ENCODE measurements at places on chromosomes 2 and 18.

DNA sequence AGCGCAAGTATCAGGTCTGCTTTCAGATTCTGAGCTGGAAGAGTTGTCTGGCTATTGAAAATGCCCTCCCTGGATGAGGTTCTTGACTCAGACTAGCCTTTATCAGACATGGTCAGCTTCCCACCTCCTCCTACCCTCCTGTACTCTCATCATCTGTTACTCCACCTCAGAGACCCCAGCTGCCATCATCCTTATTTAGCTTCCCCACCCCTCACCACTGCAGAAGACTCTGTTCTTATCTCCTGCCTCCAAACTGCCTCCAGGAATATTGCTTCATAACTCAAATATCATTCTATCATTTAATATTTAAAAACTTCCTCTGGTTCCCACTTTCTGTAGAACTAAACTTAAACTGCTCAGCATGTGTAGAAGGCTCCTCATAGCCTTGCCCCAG, 31.1 kb upstream of the PPP3R1 start:
- no peak for DNase-seq

- DNase-seq, result no peak
These were observed 203.5 kb downstream of the CYP26B1 start for GRCh38 chr2:71944183-71944550.

DNA sequence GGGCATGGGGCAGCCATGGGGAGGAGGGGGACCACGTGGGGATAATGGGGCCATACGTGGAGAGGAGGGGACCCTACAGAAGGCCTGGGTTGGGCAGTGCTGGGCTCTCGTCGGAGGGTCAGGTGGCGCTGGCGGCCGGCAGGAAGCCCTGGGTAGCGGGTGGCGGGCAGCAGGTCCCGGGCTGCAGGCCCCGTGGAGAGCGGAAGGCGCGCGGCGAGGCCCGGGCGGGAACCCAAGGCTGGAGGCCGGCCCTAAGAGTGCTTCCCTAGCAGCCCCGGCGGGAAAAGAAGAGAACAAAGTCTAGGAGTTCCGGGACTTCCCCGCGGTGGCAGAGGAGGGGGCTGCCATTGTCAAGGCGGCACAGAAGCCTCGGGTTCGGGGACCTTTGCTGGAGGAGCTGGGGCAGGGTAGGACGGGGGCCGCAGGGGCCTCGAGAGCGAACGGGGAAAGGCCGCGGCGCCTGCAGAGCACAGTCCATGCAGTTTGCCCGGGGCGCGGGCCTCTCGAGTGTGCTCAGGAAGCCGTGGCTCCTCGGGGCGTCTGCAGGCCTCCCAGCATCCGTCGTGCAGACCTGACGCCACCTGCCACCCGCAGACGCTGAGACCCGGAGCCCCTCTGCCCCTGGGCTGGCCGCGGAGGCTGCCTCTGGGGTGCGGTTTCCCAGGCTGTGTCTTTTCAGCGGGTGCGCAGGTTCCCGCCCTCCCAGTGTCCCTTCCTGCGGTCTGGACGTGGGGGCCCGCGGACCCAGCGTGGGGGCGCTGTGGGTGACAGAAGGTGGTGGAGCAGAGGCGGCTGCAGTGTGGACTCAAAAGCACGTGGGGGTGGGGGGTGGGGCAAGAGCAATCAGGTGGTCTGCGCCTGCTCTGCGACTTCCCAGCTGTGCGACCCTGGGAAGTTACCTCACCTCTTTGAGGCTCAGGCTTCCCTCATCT, 19.4 kb upstream of the NCL start:
- peak; percentile 11 for DNase-seq

GRCh38 chr2:180312542-180312941, 305.4 kb upstream of the CWC22 start:
- DNase-seq, result no peak

DNA sequence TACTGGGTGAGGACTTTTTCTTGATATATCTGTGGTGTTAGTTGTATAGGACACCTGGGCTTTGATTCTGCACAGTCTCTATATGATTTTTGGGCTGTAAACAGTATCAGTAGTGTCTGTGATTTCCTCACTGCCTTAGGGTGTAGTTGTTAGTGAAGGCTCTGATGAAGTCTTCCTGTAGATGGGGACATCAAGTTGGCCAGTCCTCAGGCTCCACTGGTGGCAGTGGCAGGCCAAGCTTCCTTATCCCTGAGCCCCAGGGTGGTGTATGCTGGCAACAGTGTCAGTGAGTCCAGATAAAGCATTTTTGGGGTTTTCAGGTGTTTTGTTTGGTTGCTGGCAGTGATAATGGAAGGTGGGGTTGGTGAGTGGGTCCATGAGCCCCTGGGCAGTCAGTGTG, 961.4 kb downstream of the DSC3 start:
- no peak for DNase-seq

DNA sequence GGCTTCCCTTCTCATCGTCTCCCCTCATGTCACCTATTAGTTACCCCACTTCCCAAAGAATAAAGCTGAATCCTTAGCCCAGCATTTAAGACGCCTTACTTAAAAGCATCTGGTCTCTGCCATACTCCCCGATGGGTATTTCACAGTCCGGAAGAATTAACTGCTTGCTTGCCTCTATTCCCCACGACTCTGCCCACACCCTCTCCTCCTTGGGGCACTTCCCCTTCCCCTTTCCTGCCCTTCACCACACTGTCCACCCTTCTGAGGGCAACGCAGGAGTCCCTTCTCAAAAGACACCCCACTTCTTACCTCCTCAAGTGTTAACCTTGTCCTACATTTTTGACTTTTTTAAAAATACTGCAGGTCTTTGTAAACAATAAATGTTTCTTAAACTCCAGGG, 60.1 kb upstream of the RMP24 start:
- DNase-seq, result no peak

DNA sequence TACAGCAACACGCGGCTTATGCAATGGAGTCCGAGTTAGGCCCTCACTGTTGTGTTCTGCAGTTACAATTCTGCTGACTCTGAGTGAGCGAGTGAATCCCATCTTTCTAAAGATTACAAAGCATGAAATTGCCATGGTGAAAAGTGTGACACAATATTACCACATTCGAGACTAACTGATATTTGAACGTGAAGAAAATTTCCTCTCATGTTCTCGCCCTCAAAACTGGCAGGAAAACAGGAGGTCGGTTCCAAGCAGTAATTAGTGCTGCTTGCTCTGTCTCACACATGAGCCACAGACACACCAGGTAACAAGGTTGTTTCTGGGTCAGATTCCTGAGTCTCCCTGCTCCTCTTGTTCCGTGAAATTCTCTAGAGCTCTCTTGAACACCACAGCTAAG, 93.7 kb upstream of the RIOK3 start:
- no peak for DNase-seq

- DNase-seq, result no peak
These were observed 20.7 kb upstream of the KCTD1 start for GRCh38 chr18:26568926-26569665.

DNA sequence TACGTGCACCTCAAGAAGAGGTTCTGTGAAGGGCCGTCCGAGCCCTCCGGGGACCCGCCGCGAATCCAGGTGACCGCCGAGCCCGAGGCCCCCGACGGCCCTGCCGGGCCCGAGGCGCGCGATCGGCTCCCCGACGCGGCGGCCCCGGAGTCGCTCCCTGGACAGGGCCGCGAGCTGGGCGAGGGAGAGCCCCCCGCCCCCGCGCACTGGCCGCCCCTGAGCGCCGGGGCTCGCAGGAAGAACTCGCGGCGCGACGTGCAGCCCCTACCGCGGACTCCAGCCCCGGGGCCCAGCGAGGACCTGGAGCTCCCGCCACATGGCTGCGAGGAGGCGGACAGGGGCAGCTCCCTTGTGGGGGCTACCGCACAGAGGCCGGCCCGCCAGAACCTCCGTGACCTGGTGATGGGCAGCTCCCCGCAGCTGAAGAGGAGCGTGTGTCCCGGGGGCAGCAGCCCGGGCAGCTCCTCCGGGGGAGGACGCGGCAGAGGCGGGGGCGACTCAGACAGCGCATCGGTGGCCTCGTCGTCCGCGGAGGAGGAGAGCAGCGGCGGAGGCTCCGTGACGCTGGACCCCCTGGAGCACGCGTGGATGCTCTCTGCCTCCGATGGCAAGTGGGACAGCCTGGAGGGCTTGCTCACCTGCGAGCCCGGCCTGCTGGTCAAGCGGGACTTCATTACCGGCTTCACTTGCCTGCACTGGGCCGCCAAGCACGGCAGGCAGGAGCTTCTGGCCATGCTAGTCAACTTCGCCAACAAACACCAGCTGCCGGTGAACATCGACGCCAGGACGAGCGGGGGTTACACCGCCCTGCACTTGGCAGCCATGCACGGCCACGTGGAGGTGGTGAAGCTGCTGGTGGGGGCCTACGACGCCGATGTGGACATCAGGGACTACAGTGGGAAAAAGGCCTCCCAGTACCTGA, 812 bp downstream of the SOWAHC start:
- no peak for DNase-seq

- DNase-seq, result no peak
These were observed 85.0 kb downstream of the TTC27 start for GRCh38 chr2:32712870-32713269.

- peak; percentile 53 for DNase-seq
These were observed at the start of gene SLC16A14 for GRCh38 chr2:230068651-230069055. SLC16A14 (minus strand) TSS chr2:230068924; CDS start chr2:230059352, 9,572 bp downstream.

All from activated CD4-positive, alpha-beta T cell treated with anti-CD3 and anti-CD28 coated beads, Interleukin-2, Interleukin-4, amounts not matched to agents 100 ng/mL and 50 ng/mL, durations not matched to agents 16 hours and 8 hours (primary cell).